Neuronal stem cell (in vitro differentiated cells): ENCODE measurements at places on chromosomes 12 and 14.

GRCh38 chr12:91180582-91181395, 1.8 kb downstream of the DCN start:
- no peak for DNase-seq

DNA sequence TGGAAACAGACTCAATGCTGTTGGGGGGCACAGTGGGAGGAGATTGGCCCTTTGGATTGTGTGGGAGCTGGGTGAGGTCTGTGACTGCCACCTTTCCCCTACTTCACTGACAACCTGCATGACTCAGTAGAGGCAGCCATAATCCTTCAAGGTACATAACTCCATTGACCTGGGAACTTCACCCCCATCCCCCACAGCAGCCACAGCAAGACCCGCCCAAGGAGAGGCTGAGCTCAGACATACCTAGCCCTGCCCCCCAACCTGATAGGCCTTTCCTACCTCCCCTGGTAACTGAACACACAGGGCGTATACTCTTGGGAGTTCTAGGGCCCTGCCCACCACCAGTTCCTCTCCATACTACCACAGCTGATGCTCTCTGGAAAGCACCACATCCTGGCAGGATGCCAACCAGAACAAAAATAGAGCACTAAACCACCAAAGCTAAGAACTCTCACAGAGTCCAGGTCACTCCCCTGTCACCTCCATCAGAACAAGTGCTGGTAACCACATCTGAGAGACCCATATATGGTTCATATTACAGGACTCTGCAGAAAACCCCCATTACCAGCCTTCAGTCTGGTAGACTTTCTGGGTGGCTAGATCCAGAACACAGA, 703.9 kb downstream of the FSCB start:
- DNase-seq = no peak

DNA sequence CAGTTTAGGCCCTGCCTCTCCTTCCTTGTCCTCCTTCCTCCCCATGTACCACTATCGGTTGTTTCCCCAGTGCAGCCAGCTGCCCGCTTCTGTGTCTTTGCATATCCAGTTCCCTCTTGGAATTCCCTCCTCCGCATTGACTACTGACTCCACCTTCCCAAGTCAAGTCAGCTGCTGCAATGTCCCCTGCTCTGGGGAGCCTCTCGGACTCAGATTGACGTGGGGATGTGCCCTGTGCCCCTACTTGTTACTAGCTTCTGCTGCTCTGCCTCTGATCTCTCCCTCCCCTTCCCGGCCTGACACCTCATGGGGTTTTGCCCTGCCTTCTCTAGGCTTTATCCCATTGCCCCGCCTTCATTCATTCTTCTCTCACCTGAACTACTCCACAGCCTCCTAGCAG, 2.1 kb upstream of the CD9 start:
- DNase-seq = no peak

- no peak for DNase-seq
Observed at GRCh38 chr12:56451147-56451546, 1.9 kb upstream of the TIMELESS start.

DNA sequence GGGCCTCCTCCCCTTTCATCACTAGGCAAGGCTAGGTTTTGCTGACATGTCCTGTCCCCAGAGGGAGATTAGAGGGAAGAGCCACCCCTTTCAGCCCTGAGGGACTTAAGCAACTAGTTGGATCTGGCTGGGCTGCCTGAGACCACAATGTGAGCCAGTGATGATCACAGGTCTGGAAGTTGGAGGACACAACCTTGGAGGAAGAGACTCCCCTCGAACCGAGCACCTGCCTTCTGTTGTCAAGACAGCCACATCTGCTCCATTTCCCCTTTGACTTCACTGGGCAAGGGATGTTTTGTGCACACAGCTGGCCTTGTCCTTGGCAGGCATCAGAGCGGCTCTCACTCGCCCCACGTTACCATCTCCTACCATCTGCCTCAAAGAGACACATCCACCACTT, 31.4 kb downstream of the MVK start:
- DNase-seq = no peak

DNA sequence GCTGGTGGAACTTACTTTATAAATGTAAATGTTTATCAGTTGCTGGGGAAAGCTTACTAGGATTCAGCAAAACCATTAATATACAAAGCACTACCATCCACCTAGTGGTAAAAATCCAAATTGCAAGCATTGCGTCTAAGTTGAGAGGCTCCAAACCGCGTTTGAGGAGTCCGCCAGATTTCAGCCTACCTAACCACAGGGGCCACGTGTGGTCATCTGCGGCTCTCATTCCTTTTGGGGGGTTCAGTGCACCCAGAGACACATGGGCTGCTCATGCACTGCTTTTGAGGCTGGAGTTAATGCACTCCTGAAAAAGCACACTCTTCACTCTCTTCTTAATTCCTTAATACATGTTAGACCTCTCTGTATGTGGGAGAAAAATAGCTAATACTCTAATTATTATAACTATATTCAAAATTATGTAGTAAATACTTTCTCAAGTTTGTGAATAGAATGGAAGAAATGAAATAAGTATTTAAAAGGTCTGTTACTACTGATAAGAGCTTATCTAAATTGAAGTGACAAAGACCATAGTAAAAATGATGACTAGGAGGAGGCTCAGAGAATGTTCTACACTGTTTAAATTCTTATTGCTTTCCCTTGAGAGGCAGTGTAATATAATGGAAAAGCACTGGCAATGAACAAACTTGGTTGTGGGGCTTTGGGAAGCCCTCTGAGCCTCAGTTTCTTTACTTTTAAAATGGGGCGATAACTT, 41.4 kb upstream of the MANSC4 start:
- peak; percentile 57 for DNase-seq

DNA sequence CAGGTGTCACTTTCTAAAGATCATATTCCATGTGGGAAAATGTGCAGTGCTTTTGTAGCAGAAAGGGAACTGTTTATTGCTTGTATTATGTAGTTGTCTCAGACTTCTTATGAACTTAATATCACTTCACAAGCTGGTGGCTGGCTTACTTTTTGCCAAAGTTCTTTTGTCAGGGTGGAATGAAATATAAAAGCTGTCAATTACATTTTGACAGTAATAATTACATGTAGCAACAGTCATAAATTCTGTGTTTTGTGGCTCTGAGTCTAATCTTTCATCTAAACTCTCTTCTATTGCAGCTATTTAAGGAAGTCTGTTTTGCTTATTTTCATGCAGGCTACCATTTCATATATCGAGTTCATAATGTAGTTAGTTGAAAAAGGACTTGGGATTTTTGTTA, 106.6 kb downstream of the OTOGL start:
- DNase-seq = no peak

DNA sequence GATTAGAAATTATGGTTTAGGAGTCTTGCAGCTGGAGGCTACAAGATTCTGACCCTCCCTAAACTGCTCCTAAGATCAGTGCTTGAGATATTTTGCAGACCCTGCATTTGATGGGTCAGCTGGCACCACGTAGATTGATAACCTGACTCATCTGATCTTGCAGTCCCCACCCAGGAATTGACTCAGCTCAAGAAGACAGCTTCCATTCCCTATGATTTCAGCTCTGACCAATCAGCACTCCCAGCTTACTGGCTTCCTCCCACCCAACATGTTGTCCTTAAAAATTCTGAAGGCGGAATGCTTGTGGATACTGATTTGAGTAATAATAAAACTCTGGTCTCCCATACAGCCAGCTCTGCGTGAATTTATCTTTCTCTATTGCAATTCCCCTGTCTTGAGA, 23.2 kb upstream of the MTHFD1 start:
- no peak for DNase-seq

DNA sequence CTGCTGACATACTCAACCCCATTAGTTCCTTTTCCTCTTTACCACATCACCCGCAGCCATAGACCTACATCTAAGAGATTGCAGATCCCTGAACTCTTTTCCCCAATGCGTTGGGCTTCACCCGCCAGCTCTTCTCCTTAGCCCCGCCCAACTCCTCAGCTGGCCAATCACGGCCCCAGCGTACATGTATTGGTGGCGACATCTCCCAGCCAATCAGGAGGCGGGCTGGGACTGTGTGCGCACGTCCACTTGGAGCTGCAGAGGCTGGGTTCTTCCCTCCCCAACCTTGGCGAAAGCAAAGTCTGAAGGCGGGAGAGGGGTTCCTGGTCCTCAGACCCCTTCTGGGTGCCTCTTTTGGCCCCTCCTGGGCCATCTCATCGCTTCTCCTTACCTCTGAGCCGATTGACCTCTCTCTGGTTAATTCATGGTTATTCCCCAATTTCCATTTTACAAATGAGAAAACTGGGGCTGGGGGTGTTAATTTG, 11.0 kb downstream of the PDE1B start:
- peak; percentile 74 for DNase-seq

DNA sequence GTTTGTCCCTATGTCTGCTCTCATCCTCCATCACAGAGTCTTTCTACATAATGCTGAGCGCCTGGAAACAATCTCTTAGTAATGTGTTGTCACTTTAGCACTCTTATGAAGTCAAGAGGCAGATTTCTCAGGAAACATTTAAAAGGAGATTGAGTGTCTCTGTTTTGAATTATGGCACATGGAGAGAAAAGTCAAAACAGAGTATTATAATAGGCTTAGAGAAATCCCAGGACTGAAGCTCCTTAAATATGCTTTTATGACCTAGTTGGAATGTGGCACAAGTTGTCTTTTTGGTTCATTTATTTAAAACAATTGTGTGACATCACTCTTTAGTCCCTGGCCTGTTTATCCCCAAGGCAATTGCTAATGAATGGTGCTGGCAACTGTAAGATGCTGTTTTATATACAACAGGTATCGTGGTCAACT, 117.8 kb upstream of the HIF1A start:
- DNase-seq = no peak

DNA sequence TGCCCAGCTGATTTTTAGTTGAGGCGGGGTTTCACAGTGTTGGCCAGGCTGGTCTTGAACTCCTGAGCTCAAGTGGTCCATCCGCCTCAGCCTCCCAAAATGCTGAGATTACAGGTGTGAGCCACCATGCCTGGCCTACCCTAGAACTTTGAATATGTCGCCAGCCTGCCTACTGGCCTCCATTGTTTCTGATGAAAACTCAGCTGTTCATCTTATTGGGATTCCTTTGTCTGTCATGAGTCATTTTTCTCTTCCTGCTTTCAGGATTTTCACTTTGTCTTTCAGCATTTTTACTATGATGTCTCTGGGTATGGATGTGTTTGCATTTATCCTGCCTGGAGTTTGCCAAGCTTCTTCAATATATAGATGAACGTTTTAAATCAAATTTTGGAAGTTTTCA, 8.1 kb upstream of the B3GNT4 start:
- DNase-seq = no peak

- no peak for DNase-seq
Observed at GRCh38 chr12:123891516-123892179, 81.0 kb downstream of the CCDC92 start.

- DNase-seq = no peak
Observed at GRCh38 chr12:96652870-96653269, 163.5 kb downstream of the CFAP54 start.

DNA sequence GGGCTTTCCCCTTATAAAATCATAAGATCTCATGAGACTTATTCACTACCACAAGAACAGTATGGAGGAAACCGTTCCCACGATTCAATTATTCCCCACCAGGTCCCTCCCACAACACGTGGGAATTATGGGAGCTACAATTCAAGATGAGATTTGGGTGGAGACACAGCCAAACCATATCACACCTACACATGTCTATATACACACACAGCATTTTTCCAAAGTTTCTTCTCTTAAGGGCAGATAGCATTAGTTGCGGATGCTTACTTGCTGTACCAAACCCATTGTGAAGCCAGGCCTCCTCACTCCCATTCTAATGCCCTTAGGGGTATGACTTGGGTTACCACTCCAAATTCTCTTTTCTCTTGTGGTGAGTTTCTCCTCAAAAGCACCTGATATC, 104.1 kb upstream of the RAP1B start:
- no peak for DNase-seq

DNA sequence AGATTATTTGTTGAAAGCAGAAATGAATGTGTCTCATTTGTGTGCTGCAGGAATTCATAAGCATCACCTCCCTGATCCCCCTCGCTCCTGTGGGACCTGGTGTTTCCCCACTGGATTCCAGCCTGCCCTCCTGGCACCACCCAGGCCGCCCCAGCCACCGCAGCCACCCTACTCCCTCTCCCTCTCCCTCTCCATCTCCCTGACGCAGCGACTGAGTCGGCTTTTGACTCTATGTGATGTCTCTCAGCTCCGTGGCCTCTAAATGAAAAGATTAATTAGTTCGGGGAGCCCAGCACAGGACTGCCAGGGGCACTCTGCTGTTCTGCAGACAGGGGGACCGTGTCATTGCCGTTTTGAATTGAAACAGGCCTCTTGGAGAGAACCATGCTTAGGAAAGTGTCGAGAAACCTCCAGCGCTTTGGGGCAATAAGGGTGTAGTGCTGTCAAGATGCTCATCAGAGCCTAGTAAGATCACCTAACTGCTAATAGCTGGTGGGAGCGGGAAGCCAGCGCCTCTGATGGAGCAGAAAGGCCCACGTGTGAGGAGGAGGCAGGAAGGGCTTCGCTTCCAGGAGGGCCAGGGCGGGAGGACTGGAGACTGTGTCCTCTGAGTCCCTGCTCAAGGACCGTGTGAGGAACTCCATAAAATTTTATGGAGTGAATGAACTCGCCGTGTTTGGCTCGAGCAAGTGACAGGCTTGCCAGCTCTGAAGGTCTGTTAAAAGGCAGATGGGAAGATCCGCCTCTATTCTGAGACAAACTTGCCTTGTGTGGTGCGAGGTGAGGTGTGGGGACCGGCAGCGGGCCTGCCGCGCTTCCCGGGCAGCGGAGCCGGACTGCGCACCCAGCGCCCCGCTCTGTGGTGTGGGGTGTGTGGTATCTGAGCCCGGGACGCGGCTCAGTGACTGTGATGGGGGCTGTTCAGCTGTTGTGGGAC, 157.4 kb upstream of the C14orf180 start:
- no peak for DNase-seq

GRCh38 chr12:125324861-125325490, 259.7 kb downstream of the AACS start:
- no peak for DNase-seq

GRCh38 chr12:2124466-2125023, 71.8 kb downstream of the CACNA1C start:
- no peak for DNase-seq

- no peak for DNase-seq
Observed at GRCh38 chr14:99538733-99539132, 57.5 kb downstream of the CCNK start.

GRCh38 chr12:26255893-26256645, 60.7 kb downstream of the SSPN start:
- no peak for DNase-seq

DNA sequence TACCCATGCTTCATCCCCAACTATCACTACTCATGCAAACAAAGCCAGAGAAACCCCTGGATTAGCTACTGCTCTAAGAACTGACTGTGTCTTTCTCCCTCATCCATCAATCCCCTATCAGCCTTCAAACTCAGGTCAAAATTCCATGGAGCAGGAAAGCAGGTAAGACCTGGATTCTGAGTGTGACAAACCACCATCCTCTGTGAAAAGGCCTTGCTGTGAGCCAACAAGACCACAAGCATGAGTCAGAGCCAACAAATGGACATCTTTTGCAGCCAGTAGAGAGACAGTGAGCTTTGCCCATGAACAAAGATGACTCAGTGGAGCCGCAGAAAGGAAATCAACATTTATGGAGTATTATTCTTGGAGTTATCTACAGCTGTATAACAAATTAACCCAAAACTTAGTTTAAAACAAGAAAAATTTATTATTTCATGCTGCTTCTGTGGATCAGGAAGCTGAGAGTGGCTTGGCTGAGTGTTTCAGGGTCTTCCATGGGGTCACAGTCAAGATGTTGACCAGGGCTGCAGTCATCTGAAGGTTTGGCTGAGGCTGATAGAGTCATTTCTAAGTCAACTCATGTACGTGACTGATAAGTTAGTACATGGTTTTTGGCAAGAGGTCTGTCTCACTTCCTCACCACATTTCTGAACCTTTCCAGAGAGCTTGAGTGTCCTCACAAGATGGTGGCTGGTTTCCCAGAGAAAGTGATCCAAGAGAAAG, 61.1 kb downstream of the PITPNM2 start:
- no peak for DNase-seq

- no peak for DNase-seq
Observed at GRCh38 chr12:54126696-54127537, 61.9 kb downstream of the SMUG1 start.
